ENCODE measurements at places on chromosomes 1 and 21.

GRCh38 chr1:245804696-245805095, 649.9 kb downstream of the KIF26B start:
- no peak for DNase-seq

DNA sequence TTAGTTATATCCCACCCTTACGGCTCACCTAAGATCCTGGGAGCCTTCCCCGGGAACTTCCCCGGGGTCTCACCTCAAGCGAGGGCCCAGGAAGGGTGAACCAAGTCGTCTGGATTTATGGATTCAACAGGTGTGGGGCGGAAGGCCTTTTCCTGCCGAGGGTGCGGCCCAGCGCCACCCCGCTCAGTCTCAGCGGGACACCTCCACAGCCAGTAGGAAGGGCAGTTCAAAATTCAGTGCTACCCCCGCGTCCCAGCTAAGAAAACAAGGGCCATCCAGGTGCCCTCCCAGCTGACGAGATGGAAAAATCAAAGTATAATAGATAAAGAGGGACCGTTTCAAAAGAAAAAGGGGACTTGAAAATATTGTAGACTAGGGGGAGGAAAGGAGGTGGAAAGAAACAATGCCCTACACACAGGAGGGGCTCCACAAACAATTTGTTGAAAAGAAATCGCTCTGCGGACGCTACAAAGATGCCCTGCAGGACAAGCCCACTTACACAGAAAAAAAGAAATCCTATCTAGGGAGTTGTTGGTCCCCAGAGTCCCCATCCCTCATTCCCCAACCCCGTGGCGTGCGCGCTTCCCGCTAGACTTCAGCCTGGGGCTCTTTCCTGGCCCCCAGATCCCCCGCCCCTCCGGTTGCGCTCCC, 1.3 kb downstream of the SLC2A1 start:
- DNase-seq = no peak

DNA sequence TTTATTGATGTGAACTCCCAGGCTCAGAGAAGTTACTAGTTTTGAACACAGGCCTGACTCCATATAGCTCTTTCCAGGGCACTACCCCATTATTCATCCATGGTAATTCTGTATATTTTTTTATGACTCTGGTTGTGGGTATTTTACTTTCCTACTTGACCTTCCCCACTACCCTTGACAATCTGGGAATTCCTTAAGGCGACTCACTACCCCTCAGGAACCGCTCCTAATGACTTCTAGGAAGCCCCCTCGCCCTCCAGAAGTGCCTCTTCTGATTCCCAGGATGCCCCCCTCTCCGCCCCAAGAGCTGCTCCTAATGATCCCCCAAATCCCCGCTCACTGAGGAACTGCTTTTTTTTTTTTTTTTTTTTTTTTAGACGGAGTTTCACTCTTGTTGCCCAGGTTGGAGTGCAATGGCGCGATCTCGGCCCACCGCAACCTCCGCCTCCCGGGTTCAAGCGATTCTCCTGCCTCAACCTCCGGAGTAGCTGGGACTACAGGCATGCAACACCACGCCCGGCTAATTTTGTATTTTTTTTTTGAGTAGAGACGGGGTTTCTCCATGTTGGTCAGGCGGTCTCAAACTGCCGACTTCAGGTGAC, 972 bp upstream of the KDM4A start:
- DNase-seq = no peak

- DNase-seq = no peak
Observed at GRCh38 chr1:15735304-15736037, 587 bp upstream of the SLC25A34 start.

GRCh38 chr1:17831597-17831996, 76.5 kb downstream of the ACTL8 start:
- peak; percentile 39 for DNase-seq

Measured in left renal cortex interstitium (tissue), 4 donors.